ENCODE measurements at places on chromosomes 2 and 18.

DNA sequence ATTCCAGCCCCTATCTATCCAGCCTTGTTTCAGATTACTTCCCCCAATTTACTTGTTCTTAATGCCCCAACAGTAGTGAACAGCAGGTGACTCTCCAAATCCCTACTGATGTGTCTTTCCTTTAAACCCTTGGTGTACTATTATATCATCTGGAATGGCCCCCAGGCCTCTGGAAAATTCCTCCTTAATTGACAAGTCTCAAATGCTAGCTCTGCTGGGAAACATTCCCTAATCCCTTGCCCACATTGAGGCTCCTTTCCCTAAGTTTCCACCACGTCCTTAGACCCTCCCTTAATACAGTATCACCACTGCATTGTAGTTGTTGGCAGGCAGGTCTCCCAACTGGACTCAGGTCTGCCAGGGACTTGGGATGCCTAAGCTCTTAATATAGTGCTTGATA lies 41.0 kb downstream of the MYO3B start:
- DNase-seq: no peak

- no peak for DNase-seq
Observed at GRCh38 chr2:79882548-79882947, 369.7 kb downstream of the CTNNA2 start.

DNA sequence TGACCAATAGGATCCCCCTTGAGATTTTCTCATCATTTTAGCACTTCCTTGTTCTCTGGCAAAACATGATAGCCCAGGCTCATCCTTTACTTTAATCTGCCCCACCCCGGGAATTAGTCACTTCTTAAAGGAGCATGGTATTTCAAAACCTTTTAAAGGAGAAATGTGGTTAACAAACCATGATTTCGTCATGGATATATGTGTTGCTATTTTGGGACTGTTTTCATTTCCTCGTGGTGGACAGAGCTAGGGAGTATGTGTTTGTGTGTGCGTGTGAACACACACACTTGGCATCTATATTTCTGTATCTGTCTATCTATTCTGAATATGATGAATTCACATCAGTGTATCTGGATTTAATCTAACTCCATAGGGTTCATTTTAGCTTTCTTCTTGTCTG lies 128.1 kb downstream of the BIRC6 start:
- DNase-seq: peak; percentile 75

GRCh38 chr2:173770947-173771678 lies 194.1 kb downstream of the SP3 start:
- no peak for DNase-seq

DNA sequence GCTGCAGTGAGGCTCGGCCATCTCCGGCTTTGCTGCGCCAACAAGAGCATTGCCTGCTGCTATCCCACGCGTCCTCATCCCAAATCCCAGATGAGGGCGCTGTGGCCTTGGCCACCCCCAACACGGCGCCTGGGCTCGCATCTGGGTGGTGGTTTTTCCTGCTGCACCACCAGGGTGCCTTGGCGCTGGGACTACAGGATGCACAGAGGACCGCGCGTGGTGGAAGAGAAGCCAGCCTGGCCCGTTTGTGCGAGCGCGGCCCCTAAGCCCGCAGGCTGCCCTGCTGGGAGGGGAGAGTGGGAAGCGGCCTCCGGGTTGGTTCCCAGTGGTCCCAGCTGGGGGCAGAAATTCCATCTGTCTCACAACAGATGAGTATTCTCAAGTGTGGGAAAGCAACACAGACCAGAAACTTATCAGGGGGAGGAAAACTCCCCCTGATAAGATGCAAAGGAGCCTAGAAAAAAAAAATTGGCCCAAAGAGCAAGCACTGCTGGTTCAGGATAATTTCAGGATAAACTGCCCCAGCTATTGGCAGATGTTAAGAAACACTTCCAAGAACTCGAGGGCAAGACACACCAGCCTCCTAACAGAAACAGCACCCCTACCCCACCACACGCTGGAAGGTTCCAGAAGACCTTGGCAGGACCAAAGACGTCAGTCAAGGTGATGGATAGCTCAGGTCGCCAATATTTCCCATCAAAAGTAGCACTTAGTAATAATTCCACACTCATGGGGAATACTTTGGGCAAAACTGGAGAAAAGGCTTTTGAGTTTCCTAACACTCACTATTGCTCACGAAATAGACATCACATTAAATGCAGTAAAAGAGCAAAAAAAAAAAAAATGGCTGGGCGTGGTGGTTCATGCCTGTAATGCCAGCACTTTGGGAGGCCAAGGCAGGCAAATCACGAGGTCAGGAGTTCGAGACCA lies 152.1 kb downstream of the PXDN start:
- no peak for DNase-seq

GRCh38 chr2:88885679-88886416 lies 194.4 kb downstream of the RPIA start:
- DNase-seq: peak; percentile 23

GRCh38 chr2:145548479-145548878 lies 1028.6 kb upstream of the ZEB2 start:
- DNase-seq: no peak

GRCh38 chr18:78543201-78543725 lies 436.4 kb upstream of the SALL3 start:
- no peak for DNase-seq

DNA sequence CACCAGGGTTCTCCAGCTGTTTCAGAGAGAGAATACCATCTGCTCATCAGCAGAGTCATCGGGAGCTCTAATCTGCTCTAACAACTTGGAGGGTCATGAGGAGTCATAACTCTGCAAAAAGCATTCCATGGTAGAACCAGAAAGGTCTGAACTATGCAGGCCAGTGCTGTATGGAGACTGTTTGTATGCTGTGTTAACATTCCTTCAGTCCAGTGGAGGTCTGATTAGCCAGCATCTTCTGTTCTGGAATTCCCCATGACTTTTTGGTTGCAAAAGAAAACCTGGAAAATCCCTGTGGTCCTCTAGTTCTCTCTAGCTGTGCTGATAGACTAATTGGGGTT lies 9.4 kb upstream of the ITGB6 start:
- no peak for DNase-seq

DNA sequence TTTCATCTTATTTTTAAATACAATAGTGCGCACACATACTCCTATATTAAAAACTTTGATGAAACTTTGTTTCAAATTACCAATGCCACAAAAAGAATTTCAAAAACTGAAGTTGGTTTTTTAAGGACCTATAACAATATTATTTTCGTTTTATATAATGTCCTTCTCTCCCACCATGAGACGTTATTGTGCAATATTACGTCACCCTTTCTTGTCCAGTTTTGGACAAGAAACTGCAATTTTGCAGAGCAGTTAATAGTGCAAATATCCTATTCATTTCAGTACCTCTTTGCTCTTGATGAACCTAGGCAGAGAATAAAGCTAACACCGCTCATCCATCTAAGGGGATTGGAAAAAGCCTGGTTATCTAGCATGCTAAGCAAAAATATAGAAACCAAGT lies 9.7 kb upstream of the ZNF516 start:
- no peak for DNase-seq

DNA sequence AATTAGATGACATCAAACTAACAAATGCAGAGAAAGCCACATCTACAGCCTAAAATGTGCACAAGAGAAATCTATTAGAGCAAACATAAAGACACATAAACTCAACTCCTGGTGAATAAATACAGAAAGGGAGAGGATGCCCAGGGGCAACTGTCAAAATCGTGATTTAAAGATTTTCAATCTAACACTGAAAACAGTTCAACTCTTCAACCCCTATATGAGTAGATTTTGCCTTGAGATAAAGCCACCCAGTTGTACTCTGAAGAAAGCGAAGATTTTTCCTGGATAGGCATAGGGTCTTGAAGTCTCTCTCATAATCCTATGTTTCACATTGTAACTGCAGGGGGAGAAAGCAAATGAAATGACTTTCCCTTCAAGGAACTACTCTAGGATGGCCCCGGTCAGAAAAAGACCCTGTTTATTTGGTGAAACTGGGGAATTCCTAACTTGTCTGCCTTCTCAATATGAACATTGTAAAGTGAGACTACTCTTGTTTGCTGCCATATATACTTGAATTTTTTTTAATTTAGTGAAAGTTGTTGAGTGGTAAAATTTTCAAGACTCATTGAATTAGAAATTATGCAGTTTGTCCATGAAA lies 226.7 kb downstream of the ERBB4 start:
- no peak for DNase-seq

GRCh38 chr2:105114551-105114950 lies 76.7 kb downstream of the MRPS9 start:
- peak; percentile 49 for DNase-seq

DNA sequence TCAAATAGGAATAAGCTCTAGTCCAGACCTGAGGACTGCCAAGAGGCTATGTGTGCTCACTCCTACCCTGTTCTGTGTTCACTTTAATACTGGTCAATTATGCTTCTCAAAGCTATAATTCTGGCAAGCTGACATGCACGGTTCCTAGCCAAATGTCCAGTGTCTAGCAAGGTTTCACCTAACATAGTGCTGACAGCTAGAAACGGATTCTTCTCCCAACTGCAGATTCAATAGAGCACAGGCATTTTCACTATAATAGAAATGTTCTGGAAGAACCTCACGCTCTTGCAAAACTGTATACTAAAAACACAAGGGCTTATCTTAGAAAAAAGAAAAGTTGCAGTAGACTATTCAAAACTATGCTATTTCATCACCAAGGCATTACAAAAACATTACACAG lies 45.1 kb downstream of the HDAC4 start:
- DNase-seq: no peak

GRCh38 chr18:51345848-51346391 lies 148.4 kb upstream of the MEX3C start:
- no peak for DNase-seq

DNA sequence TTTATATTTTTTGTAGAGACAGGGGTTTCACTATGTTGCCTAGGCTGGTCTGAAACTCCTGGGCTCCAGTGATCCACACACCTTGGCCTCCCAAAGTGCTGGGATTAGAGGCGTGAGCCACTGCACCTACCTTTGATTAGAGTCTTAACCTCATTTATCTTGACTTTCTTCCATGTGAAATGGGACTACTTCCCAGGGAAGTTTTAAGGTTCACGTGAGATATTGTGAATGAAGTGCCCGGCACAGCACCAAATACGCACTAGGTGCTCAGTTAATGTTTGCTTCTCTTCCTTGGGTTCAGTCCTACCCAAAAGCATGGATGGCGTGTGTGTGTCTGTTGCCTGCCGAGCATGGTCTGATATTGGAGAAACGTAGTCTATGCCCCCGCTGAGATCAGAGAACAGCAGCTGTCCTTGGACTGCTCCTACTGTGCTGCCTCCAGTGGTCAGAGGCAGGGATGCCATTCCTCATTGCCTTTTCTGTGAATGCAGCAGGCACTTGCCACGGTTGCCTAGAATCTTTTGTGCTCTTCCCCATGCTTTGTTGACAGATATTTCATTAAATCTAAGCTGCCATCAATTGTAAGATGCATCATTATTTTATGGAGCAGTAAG lies 12.3 kb upstream of the TFCP2L1 start:
- DNase-seq: peak; percentile 55

DNA sequence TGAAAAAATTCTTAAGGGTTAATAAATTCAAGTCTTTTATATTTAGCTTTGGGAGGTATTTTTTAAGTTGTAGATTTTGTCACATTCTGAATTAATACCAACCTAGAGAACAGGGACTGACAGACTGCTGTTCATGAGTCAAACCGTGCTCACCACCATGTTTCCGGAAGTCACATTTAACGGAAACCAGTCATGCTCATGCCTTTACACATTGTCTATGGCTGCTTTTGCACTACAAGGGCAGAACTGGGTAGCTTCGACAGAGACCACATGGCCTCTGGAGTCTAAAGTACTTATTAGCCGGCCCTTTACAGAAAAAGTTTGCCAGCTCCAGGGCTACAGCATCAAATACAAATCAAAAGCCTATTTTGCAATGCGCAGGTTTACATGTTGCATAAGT lies 33.3 kb downstream of the LONRF2 start:
- no peak for DNase-seq

DNA sequence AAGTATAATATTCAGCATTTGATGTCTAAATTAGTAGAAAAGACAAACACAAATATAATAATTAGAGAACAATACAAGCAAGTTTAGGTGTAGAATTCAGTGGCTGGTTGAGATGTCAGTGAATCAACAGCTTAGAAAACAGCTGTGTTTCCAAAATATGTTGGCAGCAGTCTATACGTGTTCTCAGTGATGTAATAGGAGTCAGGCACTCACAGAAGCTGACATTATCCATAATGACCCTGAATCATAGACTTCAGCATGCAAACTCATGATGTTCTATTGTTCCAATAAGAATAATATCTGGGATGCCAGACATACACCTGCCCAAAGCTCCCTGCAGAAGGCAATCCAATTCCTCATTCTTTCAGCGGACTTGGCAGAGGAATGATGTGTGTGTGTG lies 164.7 kb downstream of the SLC8A1 start:
- DNase-seq: no peak

GRCh38 chr2:148132412-148132811 lies 111.5 kb downstream of the MBD5 start:
- no peak for DNase-seq

GRCh38 chr2:96787411-96787810 lies 26.7 kb downstream of the CNNM4 start:
- no peak for DNase-seq

DNA sequence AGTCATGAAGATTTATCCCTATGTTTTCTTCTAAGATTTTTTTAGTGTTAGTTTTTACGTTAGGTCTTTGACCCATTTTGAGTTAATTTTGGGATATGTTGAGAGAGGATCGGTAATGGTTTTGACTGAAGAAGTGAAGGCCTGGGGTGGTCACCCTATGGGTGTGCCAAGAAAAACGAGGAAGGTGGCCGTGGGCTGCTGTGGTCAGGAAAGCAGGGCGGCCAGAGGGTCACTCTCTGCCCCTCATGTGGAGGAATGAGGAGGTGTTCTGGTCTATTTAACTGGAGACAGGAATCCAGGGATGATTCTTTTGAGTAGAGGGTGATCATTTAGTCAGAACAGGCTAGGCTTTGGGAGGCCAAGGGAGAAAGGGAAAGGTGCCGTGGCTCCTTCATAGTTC lies 50.7 kb downstream of the MYO7B start:
- no peak for DNase-seq

DNA sequence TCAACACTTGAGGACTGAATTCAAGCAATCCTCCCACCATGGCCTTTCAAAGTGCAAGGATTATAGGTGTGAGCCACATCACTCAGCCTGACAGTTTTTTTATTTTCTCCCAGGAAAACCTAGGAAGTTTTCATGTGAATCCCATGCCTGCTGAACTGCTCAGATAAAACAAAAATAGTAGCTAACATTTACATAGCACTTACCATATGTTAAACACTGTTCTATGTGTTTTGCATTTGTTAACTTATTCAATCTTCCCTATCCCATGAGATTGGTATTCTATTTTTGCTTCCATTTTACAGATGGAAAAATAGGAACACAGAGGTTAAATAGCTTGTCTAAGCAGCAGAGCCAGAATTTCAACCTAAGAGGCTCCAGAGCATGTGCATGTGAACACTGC lies 157.4 kb upstream of the KCTD1 start:
- no peak for DNase-seq

- peak; percentile 32 for DNase-seq
Observed at GRCh38 chr18:3869848-3870247, 419.9 kb downstream of the TGIF1 start.

DNA sequence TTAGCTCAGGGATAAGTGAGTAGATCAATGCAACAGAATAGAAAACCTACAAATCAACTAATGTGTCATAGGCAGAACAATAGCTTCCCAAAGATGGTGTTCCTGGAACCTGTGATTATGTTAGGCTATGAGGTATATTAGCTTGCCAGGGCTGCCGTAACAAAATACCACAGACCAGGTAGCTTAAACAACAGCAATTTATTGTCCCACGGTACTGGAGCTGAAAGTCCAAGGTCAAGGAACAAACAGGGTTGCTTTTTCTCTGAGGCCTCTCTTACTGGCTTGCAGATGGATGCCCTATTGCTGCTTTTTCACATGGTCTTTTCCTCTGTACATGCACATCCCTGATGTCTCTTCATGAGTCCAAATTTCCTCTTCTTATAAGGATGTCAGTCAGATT lies 354.9 kb downstream of the TNS1 start:
- no peak for DNase-seq
